ENCODE measurements at places on chromosomes 12 and 14.

DNA sequence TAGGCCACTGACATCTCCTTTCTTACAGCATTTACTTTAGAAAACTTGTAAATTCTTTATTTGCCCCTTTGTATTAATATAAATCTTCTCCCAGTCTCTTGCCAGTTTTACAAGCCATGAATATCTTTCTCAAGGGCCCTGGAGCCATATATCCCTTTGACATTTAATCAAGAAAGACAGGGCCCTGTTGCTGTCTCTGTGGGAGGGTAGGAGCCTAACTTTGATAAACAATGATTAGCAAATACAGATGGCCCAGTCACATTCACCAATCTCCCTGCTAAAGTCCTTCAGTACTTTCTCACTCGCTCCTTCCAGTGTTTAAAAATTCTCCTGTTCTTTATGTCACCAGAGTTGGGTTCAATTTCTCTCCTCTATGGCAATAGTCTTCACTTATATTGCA lies 479.8 kb upstream of the USP15 start:
- no peak for DNase-seq

DNA sequence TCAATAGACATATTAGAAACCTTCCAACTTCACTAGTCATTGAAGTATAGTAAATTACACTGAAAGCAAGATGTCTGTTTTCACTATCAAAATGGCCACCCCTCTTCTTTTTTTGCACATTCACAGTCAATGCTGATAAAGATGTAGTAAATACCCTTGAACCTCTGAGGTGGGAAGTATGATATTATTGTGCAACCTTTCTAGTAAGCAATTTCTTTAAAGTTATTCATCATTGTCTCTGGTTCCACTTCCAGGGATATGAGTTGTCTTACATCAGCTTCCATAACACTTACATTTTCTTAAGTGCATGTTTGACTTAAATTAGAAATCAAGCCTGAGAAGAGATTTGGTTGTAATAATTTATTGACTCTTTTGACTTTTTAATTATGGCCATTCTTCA lies 453.9 kb upstream of the MGAT4C start:
- no peak for DNase-seq

DNA sequence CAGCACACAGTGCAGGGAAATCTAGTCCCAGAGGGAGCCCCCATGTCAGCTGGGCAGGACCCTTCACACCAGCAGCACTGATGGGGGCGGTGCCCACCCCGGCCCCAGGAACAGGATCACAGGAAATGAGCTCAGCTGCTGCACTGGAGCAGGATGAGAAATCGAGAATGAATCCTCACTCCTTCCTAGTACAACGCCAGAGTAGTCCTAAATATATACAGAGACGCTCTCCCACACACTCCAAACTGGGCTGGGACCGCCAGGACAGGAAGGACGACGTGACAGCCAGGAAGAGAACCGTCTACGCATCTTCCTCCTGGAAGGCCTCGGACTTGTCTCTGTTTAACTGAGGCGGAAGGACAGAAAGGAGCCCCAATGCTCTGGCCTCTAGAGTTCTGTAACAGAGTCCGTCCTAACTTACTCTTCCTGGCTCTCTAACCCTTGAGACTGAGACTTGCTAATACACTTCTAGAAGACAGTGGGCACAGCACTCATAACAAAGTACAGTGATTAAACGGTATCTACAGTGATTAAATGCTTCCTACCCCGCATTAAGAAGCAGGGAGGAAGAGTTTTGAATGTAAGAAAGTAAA lies 33.4 kb downstream of the CDC42BPB start:
- no peak for DNase-seq

DNA sequence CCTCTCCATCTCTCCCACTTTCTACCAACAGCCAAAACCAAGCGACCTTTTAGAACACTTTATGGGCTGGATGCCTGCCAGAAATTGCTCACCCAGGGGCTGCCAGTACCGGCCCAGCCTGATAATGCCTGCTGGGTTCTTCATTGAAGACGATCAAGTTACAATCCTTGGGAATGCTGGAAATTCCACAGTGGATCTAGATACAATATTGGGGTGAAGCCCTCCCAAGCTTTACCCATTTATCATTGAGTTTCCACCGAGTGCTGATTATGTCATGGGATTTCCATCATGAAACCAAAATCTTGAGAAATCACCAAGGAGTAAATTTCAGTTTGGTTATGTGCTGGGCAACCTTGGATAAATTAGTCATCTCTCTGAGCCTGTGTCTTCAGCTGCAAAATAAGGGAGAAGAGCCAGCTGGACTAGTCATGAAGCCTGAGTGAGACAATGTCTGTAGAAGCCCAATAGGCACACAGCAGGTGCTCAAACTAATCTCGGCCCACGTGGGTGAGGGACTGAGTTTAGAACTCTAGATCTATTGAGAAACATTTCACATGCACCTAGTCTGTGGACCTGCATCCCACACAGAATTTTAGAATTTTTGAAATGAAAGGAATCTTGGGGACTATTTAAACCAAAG lies 75.5 kb upstream of the CLMN start:
- DNase-seq = no peak

GRCh38 chr12:93341409-93342049 lies 36.2 kb upstream of the NUDT4 start:
- no peak for DNase-seq

DNA sequence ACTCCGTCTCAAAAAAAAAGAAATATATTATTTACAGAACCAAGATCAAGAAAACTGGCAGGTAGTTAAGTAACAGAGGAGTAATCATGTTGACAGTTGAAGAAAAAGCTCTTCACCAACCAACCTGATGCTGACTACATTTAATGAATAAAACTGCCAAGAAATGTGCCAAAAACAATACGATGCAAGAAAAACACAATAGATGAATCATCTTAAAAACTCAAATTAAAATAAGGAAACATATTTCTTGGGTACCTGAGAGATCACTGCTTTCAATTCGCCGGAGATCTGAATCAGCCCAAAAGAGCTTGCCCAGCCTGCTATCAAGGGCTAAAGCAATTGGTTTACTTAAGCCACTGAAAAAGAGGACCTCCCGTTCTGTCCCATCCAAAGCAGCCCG lies 76.4 kb downstream of the BCL2L14 start:
- DNase-seq = no peak

- DNase-seq = no peak
These were observed 227.7 kb upstream of the DIO3 start for GRCh38 chr14:101333335-101334280.

GRCh38 chr12:52082988-52083637 lies 3.6 kb downstream of the SMIM41 start:
- DNase-seq = no peak

DNA sequence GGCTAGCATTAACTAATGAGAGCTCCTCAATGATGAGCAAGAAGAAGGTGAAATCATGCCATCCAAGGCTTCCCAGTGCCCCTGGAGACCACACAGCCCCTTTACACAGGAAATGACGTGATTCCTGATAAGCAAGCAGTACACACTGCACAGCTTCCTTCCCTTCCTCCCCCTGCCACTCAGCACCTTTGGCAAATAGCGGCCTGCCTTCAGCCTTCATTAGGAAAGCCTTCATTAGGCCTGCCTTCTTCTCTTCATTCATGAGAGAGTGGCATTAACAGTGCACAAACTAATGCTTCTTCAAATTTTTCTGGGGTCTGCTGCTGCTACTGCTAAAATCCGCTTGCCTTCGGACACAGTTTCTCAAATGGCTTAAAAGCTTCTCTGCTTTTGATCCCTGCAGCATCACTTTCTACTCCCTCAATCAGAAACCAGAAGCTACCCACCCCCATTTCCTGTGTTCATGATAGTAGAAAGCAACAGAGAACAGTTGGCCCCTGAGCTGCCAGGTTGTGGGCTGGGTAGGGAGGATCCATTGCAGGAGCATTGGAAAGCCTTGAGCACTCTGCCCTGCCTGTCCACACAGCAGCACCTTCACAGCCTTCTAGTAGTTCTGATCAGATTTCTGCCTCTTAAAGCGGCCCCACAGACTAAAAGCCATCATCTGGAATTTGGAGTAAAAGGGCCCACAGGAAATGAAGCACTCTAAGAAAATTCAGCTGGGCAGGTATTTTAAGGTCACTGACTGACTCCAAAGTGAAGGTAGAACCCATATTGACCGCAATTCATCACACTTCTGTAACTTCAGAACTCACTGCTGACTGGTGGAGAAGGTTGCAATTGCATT lies 103.8 kb upstream of the ETV6 start:
- DNase-seq = no peak

DNA sequence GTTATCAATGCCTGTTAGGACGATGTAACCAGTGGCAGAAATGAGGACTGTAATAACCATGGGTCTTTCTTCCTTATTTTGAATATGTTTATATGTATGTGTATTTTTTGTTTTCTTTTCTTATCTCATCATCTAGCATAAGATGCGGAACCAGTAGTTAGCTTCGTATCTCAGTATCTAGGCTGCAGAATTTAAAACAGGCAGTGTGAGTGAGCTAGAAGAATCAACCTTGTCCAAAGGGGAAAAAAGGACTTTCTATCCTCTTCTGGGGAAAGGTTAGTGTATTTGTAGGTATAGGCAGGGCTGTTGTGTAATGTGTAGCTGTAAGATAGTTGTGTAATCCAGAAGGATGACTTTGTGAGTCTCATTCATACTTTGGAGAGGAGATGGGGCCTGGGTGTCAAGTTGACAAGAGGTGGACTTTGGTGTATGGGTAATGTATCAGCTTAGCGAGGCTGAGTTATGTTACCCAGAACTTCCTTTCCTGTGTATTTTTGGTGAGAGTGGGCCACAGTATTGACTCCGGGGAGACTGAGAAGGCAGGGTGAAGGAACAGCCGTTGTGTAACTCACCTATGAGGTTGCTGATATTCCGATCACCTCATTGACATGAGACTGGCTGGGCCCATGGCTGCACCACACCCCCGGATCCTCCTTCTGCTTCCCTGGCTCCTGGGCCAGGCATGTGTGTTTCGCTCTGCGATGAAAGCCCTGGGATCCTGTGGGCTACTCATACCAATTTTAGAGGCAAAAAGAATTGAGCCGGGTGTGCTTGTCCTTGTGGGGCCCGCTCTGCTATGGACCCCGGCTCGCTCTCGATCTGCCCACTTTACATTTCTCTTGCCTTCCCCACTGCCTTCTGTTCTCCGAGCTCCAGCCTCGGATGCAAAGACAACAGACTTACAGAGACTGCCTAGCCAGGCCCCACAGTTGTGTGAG lies 24.3 kb downstream of the DLK1 start:
- no peak for DNase-seq

GRCh38 chr14:59026081-59026480 lies 162.4 kb upstream of the DAAM1 start:
- DNase-seq = no peak

- no peak for DNase-seq
These were observed 64.4 kb downstream of the FOS start for GRCh38 chr14:75342762-75343599.

GRCh38 chr12:116654226-116654743 lies 83.6 kb downstream of the SPRING1 start:
- DNase-seq = no peak

GRCh38 chr14:52844262-52845060 lies 53.1 kb upstream of the GNPNAT1 start:
- DNase-seq = no peak

GRCh38 chr14:25887251-25887878 lies 710.5 kb downstream of the NOVA1 start:
- DNase-seq = no peak

DNA sequence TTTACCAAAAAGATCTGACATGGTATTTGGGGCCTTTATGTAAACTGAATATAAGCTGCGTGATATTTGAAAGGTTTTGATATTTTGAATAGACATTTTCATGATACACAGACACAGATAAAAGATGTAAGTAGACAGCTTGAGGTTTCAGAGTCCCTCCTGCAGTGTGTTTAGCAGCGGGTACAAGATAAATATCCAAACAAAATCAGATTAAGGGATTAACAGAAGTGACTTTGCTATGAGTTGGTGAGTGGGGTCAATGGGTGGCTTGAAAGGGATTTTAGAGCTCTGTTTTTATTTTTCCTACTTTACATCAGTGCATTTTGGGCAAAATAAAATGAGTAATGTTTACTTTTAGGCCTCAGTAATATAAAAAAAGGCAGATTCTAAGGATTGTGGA lies 84.1 kb downstream of the IGF1 start:
- DNase-seq = no peak

GRCh38 chr12:122072031-122072970 lies 6.3 kb upstream of the MLXIP start:
- DNase-seq = peak; percentile 93

GRCh38 chr12:66210840-66211239 lies 21.8 kb downstream of the IRAK3 start:
- no peak for DNase-seq

GRCh38 chr12:108806346-108806745 lies 51.0 kb downstream of the SSH1 start:
- no peak for DNase-seq

DNA sequence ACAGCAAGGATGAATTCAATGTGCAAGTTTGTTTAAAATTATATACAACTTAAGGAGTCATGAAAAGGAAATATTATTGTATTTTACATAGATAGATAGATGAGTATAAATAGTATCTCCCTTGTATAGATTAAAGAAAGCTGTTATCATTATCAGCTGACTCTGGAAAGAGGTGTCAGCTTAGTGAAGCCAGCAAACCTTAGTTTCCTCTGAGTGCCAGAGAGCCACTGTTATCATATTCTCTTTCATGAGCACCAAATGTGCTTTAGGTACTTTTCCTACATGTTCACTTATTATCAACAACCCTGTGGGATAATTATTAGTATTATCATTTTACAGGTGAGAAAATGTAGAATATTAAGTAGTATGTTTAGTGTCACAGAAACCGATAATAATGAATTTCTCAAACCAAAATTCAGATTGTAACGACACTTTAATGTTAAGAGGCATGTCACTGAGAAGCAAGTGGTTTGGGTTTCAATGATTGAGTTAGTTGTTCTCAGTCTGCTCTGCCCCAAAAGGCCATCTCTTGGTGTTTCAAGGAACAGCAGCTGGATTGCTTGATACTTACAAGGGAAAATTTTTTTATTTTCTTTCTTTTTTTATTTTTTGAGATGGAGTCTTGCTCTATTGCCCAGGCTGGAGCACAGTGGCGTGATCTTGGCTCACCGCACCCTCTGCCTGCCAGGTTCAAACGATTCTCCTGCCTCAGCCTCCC lies 53.7 kb downstream of the PLEKHA5 start:
- DNase-seq = no peak

DNA sequence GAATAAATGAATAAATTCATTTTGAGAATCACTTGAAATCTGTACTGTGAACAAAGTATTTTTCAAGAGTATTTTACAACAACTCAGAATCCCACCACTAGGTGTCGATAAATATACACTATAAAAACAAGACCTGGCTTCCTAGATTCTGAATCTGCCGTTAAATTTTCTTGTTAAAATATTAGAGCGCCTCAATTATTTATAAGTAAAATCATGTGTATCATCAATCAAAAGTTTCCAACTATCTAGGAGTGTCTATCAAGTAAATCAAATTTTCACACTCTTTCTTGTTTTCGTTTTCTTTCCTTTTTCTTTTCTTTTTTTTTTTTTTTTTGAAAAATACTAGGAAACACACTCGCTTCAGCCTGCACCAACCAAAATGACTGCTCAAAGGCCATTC lies 179.2 kb upstream of the DCN start:
- DNase-seq = no peak

- DNase-seq = no peak
These were observed 97.1 kb downstream of the C2CD5 start for GRCh38 chr12:22447223-22447622.

- peak; percentile 60 for DNase-seq
These were observed 388.6 kb downstream of the RAD51B start for GRCh38 chr14:68208218-68208617.

Data from AG09319 (cell line).